ENCODE measurements at places on chromosomes 13 and 19. TPM values are rescaled to one million over a fixed set of nuclear protein-coding genes. Genes with fewer than 3 reads are reported as not detected.

Gene C19orf33
- total RNA-seq = 316 TPM

DNA sequence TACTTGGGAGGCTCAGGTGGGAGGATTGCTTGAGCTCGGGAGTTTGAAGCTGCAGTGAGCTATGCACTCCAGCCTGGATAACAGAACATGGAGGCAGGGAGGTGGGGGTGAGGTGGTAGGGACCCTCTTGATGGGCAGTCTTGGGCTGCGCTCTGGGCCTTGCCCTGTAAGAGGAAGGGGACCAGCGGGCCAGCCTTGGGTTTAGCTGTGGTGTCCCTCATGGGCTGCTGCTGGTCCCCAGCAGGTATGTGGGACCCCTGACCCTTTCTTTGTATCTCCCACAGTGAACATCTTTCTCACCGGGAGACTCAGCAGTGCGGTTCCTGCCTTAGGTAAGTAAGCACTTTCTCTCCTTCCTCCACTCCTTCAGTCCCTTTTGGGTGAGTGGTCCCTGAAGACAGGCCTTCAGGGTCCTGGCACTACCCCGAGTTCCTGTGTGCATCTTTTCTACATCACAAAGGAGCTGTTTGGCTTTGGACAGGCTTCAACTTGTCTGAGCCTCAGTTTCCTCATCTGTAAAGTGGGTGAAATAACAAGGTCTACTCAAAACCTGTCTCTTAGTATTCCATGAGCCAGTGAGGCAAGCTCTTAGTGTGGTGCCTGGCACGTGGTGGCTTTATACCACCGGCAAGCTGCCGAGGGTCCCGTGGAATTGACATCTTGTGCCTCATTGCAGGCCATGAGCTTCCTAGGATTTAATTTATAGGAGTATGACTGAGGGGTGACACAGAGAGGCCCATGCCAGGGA, 2.5 kb downstream of the LRP3 start:
- no peak for DNase-seq

Gene CACNG6
- 6.3 TPM for total RNA-seq

Gene PRRG2
- total RNA-seq = 0.43 TPM
